ENCODE measurements at places on chromosomes 3 and 15. TPM values are rescaled to one million over a fixed set of nuclear protein-coding genes. Genes with fewer than 3 reads are reported as not detected.

CLDN18 gene
- not detected for total RNA-seq

PLA2G4D gene
- total RNA-seq: not detected

FGF7 gene
- 0.64 TPM for total RNA-seq

PLSCR2 gene
- not detected for total RNA-seq

P2RY13 gene
- total RNA-seq: not detected

THRB gene
- 0.06 TPM for total RNA-seq

GPR149 gene
- total RNA-seq: not detected

CYP1A1 gene
- total RNA-seq: 3.7 TPM

XCR1 gene
- total RNA-seq: not detected

PEX5L gene
- total RNA-seq: 0.05 TPM

ABHD17C gene
- 7.3 TPM for total RNA-seq

GOLGA8O gene
- total RNA-seq: not detected

ADGRG7 gene
- not detected for total RNA-seq

LRRIQ4 gene
- total RNA-seq: not detected

C3orf85 gene
- total RNA-seq: not detected

C3orf22 gene
- total RNA-seq: not detected

SAXO2 gene
- not detected for total RNA-seq

RAB6B gene
- total RNA-seq: 3.8 TPM

NR2E3 gene
- total RNA-seq: 0.10 TPM

ACKR2 gene
- total RNA-seq: not detected

TGM5 gene
- not detected for total RNA-seq

FMN1 gene
- 1.3 TPM for total RNA-seq

HYAL1 gene
- 1.2 TPM for total RNA-seq

IFT80 gene
- 12.1 TPM for total RNA-seq

TMEM212 gene
- total RNA-seq: not detected

MYH15 gene
- 0.06 TPM for total RNA-seq

GABPB1 gene
- 44.2 TPM for total RNA-seq

FBXL22 gene
- total RNA-seq: 0.10 TPM

CHRD gene
- 1.9 TPM for total RNA-seq

RASGRF1 gene
- under 0.01 TPM for total RNA-seq

TAGLN3 gene
- 0.76 TPM for total RNA-seq

CHAC1 gene
- 10.3 TPM for total RNA-seq

DUOX1 gene
- not detected for total RNA-seq

PTPRG gene
- 30.5 TPM for total RNA-seq
